ENCODE measurements at places on chromosomes 13 and 19.

- DNase-seq = no peak
These were observed 6.6 kb downstream of the PCCA start for GRCh38 chr13:100095498-100095897.

GRCh38 chr19:2194513-2195078, 30.9 kb downstream of the DOT1L start:
- no peak for DNase-seq

DNA sequence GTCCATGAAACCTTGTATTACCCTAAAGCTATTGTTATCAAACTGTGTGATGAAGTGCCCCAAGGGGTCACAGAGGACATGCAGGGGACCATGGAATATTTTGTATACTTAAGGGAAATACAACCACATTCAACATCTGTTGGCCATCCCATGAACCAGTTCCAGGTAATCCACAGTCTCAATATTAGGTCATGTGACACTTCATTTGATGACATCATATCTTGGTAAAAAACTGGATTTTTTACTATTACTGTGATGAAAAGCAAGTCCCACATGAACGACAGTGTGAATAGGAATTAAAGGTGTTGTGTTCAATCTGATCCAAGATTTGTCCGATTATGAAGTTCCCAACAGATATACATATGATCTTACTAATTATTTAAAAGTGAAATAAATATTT, 355.2 kb downstream of the IRS2 start:
- no peak for DNase-seq

DNA sequence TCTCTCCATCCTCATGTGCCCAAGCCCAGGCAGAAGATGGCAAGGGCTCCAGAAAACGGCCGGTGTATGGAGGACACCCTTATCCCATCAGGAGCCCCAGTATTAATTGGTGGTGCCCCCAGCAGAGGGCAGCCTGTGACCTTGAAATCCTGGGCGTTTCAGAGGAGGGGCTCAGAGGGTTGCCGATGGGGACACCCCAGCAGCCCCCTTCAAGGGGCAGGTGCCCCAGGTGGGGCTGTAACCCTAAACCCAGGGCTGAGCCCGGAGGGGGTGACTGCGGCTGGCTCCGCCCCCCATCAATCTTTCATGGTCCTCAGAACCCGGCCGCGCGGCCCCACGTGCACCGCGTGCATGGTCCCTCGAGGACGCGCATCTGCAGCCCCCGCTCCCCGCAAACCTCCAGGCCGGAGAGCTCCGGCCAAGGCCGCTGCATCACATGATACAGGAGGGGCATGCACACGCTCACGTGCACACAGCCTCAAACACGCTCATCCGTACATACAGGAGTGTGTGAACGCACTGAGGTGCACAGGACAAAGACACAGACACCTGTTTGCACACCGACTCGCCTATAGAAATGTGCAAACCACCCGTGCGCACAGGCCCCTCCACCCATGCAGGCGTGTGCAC, 949 bp downstream of the RAB3A start:
- no peak for DNase-seq

GRCh38 chr19:58330458-58330857, 3.7 kb downstream of the ZSCAN22 start:
- DNase-seq = no peak

GRCh38 chr13:78258304-78258703, 339.7 kb upstream of the EDNRB start:
- DNase-seq = no peak

DNA sequence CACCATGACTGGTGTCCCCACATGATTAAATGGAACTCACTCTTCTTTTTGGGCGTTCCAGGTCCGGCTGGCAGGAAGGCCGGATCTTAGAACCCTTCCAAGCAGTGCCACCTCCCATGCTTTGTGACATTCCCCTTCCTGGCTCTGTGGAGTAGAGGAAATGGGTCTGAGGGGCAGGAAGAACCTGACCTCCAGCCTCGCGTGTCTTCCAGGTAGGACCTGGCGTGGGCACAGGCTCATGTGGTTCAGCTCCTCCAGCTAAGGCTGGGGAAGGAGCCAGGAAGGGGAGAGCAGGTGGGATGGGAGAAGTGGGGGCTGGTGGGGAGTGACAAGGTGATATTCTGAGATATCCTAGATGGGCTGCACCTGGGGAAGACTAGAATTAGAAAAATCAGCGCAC, 2.1 kb downstream of the TMEM255B start:
- DNase-seq = no peak

- DNase-seq = no peak
These were observed 58.6 kb upstream of the SPRY2 start for GRCh38 chr13:80399340-80400163.

DNA sequence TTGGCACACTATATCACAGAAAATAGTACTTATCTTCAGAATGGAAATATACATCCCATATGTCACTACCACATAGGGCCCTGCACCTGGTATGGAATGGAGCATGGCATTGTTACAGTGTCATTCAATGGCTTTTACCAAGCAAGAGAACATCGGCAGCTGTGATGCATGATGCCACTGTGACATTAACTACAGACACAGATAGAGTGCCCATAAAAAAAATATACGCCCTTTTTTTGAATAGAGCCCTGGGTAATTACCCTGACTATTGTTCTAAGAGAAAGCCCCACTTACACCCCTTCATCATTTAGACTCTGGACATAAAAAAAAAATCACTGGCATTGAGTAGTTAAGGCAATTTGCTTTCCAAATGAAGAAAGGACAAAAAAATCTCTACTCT, 320.3 kb downstream of the DNAJC15 start:
- no peak for DNase-seq

GRCh38 chr13:112103260-112103838, 36.4 kb downstream of the SOX1 start:
- DNase-seq = no peak

DNA sequence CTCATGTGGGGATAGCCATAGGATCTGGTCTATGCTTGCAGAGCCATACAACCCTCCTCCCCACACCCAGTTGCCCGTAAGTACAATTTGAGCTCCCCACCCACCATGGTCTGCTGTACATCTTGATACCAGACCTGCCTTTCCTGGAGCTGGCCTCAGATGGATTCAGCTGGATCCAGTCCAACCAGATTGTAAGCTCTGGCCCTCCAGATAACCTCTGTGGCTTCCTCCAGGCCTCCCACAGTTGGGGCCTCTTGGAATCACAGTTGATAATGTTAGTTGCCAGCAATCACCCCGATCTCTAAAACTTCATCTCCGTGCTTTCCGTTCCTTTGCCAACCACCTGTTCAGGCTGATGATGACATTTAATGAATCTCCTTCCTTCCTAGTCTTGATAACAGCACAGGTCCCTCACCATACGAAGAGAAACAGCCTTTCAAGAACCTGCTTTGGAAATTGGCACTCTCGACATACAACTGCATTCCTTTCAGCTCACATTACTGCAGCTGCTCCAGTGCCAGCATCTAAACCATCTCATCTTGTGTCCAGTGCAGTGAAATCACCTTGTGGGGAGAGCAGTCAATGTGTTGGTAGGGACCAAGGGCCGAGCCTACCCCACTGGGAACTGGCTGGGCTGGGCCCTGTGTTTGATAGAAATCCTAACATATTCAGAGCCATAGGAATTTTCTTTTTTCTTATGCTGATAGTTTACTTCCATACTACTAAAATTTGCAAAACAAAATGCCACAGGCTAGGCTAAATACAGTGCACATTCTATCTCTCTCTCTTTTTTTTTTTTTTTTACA, 15.1 kb upstream of the FOXO1 start:
- no peak for DNase-seq

DNA sequence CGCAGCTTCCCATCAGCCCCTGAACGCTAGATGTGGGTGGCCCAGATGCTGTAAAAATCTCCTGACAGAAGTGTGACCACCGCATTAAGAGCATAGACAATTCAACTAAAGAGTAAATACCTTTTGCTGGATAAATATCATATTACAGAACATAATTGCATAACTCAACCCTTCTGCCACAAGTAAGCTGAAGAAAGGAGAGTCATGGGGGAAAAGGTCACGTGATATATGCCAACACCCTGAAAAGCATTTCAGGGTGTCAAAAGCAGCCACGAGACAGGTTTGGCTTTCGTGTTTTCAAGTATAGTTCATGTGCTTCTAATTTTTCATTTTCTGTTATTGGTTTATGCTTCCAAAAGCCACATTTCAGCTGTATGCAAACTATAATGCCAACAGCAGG, 71.3 kb downstream of the LHFPL6 start:
- no peak for DNase-seq

- DNase-seq = no peak
These were observed 89.7 kb upstream of the MCF2L start for GRCh38 chr13:112879283-112879833.

- DNase-seq = peak; percentile 41
These were observed at the start of gene ALOX5AP for GRCh38 chr13:30735025-30735871. Gene ALOX5AP (plus strand): TSS chr13:30735543. CDS start chr13:30735606, 63 bp downstream.

- no peak for DNase-seq
These were observed 4.2 kb upstream of the MAG start for GRCh38 chr19:35287713-35288112.

GRCh38 chr19:44356383-44357111, at the start of gene ZNF112:
Gene ZNF112 (minus strand): TSS chr19:44356680. CDS start chr19:44340539, 16,141 bp downstream.
- no peak for DNase-seq

DNA sequence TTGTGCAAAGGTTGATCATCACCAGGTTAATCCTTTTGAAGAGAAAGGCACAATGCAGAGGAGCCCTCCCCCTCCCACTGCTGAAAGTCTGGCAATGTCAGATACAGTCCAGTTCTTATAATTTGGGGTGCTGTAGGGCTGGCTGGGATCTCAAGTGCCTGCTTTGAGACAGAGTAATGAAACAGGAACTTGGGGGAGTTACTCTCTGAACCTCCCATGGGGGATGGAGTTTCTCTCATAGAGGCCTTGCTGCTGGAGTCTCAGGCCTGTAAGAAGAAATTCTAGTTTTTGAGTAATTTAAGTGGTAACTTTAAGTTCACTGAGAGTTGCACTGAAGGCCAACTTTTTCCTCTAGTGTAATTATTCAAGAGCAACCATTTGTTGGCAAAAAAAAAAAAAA, 410.5 kb downstream of the KCNRG start:
- no peak for DNase-seq

- no peak for DNase-seq
These were observed 521.5 kb upstream of the HTR2A start for GRCh38 chr13:47418206-47418920.

- DNase-seq = no peak
These were observed 640 bp upstream of the MIDN start for GRCh38 chr19:1247748-1248138.

DNA sequence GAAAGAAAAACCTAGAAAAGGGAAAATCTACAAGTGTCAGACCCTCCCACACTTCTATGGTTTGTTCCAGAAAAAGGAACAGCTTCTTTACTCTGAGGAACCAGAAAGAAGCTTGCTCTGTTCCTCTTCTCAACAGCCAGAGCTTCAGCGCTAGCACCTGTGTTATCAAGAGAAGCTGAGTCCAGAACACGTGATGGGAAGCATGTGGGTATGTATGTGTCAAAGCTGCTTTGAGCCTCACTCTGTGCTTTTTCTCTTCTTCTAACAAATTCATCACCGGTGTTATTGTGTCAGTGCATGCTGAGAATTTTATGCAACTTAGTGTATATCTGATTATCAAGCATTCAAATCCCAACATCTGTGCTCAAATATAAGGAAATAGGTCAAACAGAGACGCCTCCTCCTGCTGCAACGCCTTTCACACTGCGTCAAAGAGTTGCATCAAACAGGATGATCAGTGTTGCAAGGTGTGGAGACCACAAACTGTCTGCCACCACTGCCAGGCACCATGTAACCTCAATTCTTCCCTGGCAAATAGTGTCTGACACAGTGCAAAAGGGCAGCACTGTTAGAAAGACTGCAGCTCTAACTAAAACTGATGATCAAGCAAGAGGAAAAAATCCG, 83.9 kb downstream of the LRRC63 start:
- DNase-seq = no peak
